Activated naive CD4-positive, alpha-beta T cell treated with anti-CD3 and anti-CD28 coated beads for 36 hours (primary cell): ENCODE measurements at places on chromosomes 1 and 21.

GRCh38 chr1:222021129-222021528, 279.2 kb upstream of the DUSP10 start:
- DNase-seq: no peak

- peak; percentile 73 for DNase-seq
Observed at GRCh38 chr1:112501810-112502641, 6.7 kb upstream of the WNT2B start.

DNA sequence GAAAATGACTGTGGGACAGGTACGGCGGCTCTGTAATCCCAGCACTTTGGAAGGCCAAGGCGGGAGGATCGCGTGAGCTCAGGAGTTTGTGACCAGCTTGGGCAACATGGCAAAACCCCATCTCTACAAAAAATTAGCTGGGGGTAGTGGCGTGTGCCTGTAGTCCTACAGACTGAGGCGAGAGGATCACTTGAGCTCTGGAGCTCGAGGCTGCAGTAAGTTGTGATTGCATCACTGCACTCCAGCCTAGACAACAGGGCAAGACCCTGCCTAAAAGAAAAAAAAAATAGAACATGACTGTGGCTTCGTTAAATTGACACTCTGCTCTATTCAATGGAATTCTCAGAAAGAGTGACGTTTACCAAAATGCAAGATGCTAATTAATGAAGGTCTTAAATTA, 3.9 kb upstream of the DBT start:
- DNase-seq: no peak

DNA sequence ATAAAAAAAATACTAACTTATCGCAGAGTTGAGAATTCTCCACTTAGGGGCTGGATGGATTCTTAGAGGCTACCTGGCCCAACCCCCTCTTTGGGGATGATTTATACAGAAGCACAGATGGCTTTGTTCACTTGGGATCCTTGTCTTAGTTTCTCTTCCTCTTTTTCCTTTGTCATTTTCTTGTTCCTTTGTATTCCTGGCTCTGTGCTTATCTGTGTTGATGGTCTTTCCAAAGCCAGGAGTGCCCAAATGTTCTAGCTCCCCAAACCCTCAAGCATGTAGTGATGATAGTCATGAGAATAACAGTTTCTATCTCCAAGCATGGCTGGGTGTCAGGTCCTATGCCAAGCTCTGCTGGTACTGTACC, 27.4 kb downstream of the EPHB2 start:
- DNase-seq: no peak

DNA sequence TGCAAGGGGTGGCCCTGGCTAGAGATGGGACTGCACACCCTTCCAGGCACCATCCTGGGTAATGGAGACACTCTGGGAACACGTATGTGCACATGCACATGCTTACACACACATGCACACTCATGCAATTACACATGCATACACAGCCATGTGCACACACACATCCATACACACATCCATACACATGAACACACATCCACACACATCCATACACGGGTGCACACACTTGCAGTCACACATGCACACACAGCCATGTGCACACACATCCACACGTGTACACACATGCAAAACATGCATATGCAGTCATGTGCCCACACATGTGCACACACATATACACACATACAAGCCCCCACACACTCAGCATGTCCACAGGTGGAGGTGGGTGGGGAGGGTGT, 22.3 kb upstream of the POFUT2 start:
- DNase-seq: no peak

- DNase-seq: peak; percentile 47
Observed at GRCh38 chr1:145871994-145872924, 13.4 kb upstream of the PIAS3 start.

DNA sequence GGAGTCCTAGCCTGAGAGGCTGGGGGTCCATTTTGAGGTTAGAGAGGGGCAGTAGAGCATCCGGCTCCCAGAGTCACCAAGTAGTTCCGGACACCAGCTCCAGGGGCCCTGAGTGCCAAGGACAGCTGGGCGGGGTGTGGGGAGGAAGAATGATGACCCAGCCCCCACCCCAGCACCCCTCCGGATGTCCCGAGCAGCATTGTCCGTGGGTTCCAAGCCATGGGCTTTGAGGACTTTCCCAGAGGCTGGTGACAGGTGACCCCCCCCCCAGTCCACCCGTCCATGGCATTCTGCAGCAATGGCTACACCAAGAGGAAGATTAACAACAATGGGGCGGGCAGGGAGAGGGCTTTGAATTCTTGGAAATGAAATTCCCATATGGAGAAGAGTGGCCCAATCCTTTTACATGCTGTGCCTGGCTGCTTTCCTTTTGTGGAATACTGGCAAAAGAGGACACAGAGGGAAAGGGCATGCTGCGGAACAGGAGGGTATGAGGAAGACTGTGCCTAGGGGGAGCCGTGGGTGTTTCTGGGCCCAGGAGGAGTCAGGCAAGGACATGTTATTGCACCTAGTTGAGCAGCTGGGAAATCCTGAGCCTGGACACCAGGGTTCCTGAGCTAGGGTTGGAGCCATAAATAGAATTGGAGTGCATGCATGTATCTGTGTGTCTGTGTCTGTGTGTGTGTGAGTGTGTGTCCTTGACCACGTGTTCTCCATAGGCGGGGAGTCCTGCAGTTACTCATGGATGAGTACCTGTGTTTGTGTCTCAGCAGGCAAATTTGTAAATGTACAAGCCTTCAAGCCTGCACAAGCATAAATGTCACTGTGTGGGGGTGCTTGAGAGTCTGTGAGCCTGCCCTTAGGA, 956 bp downstream of the ATP1A2 start:
- no peak for DNase-seq

DNA sequence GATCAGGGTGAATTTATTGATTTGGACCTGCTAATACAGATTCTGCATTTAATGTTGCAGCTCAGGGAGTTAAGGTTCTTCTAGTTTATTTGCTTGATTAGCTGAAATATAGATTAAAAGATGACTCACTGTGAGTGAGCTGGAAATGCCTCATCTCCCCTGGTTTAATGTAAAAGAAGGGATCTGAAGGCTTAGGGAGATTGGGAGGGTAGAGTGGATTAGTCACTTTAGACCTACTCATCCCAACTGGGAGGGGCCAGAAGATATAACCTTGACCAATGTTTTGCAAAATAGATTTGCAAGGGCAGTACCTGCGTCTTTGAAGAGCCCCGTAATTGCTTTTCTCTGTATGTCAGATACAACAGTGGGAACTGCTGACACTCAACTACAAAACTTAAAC, 922.8 kb upstream of the ADGRL4 start:
- no peak for DNase-seq

DNA sequence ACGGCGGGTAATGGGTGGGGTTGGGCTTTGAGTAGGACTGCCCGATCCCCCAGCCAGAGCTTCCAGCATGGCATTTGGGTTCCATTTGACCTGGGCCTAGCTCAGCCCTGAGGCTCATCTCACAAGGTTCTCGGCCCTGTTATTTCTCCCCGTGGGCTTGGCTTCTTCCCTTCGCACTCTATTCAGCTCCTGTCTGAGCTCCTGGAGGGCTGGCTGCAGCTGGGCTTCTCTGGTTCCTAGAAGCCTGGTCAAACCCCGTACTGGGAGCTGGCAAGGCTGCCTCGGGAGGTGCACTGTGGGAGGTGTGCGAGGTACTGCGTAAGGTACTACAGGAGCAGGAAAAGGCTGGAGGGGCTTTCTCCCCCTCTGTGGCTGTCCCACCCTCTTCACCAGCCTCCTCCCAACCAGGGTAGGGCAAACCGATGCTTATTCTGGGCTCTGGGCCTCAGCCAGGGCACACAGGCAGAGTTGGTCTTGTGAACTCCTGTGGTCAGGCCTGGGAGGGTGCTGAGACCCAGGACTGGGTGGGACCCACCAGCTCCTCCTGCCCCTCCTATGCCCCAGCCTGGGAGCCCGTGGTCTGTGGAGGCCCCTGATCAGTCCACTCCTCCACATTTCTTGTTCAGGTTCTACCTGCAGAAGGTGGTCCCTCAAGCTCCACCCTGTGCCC, 814 bp downstream of the A3GALT2 start:
- DNase-seq: no peak

- DNase-seq: no peak
Observed at GRCh38 chr1:38891753-38892152, 10.4 kb upstream of the GJA9 start.
